IPS DF 19.7 (cell line): ENCODE measurements at places on chromosomes 11 and 22.

DNA sequence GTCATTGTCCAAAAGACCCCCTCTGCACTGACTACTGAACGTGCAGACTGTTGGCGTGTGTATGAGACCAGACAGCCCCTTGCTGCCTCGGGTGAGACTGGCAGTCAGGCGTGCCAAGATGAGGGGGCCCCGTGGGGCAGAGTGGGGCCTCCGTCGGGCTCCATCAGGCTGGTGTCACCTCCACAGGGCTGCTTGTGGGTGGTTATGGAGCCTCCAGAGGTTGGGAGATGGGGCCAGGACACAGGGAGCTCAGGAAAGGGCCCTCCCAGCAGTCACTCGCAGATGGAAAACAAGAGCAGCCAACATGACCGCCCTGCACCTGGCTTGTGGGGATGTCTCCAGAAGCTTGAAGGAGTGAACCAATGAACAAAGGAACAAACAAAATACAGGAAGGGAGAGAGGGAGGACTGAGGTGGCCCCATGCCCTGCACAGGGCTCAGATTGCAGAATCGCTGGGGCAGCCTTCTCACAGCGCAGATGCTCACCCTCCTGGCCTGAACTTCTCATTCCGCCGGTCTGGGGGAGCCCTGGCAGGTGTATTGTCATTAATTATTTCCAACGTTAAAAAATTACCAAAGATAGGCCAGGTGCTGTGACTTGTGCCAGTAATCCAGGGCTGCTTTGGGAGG is 5.5 kb upstream of the PHLDA2 start:
- DNase-seq, result no peak

- no peak for DNase-seq
Measured at GRCh38 chr11:107011977-107012376, 6.3 kb downstream of the GUCY1A2 start.

DNA sequence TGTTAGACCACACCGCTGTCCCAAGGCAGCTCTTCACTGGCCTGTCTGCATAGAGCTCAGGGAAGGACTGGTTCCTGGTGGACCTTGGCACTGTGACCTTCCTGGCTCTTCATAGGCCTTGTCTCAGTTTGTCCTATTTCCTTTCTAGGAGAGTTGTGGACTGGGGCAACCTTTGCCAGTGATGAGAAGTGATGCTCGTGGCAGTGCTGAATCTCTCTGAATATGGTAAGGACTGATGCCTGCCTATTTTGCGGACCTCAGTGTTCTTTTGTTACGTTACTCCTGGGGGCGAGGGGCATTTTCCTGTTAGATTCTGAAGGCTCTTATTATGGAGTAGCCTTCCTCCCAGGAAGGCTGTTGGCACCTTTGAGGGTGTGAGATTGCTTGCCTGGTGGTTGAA is 24.2 kb downstream of the CABIN1 start:
- no peak for DNase-seq

DNA sequence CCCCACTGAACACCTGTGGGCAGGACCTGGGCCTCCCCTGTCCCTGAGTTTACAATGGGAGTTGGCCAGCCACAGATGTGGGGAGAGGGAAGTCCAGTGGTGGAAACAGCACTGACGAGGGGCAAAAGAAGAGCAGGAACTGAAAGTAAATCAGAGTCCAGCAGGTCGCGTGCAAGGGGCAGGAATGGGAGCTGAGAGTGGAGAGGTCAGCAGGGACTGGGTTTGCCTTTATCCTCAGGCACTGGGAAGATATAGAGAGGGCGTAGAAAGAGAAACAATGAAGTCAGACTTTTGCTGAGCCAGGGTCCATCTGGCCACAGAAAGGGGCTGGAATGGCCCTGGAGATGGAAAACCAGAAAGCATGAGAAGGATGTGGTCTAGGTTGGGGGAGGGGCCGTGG is 8.5 kb downstream of the P2RY6 start:
- no peak for DNase-seq

GRCh38 chr11:17897495-17897894 is 115.4 kb downstream of the SERGEF start:
- no peak for DNase-seq
